ENCODE measurements at places on chromosomes 6 and 20. TPM values are rescaled to one million over a fixed set of nuclear protein-coding genes. Genes with fewer than 3 reads are reported as not detected.

The MACROD2 gene
- 0.64 TPM for total RNA-seq

The SLC52A3 gene
- 0.55 TPM for total RNA-seq

The PANK2 gene
- 57.6 TPM for total RNA-seq

The ZSCAN31 gene
- total RNA-seq: 3.2 TPM

The BFSP1 gene
- total RNA-seq: 6.0 TPM

The PACSIN1 gene
- not detected for total RNA-seq

The ADAM33 gene
- total RNA-seq: 0.06 TPM

The OPRM1 gene
- not detected for total RNA-seq

The BCAS1 gene
- total RNA-seq: 1.1 TPM

The SRSF12 gene
- 1.0 TPM for total RNA-seq
